ENCODE measurements at places on chromosomes 3 and 15.

- DNase-seq = no peak
Observed at GRCh38 chr3:180048103-180048502, 11.4 kb upstream of the PEX5L start.

DNA sequence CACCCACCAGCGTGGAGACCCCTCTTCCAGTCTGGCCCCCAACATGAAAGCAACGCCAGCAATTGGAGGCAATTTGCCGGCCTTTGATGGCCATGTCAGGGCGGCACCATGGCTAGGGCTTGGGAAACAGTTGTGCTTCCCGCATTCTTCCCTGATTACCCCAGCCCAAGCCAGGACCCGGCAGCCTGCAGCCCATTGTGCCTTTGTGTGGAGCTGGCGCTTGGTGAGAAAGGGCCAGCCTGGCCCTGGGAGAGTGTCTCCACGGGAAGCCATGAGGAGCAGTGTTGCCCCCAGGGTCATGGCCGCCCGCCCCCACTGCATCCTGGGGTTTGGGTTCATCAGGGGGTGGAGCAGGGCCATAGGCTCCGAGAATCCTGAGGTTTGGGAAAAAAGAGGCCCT, 66.0 kb downstream of the DNAJB8 start:
- DNase-seq = no peak

DNA sequence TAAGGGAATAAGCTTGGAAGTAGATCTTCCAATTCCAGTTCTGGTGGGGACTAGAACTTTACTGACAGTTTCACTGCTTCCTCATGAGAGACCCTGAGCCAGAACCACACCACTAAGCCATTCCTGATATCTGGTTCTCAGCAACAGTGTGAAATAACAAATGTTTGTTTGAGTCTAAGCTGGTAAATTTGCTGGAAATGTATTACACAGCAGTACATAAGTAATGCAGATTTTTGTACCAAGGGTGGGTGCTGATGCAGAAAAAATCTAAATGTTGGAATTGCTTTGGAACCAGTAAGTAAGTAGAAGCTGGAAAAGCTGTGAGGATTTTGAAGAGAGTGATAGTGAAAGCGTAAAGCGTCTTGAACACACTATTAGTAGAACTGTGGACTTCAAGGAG, 14.4 kb upstream of the AKAP13 start:
- DNase-seq = no peak

- no peak for DNase-seq
Observed at GRCh38 chr3:175416600-175416999, 557.5 kb downstream of the NAALADL2 start.

Data from activated CD4-positive, alpha-beta T cell treated with anti-CD3 and anti-CD28 coated beads, Interleukin-2, amount 50 U/mL, for 16 hours (primary cell).